ENCODE measurements at places on chromosomes 5 and 9. TPM values are rescaled to one million over a fixed set of nuclear protein-coding genes. Genes with fewer than 3 reads are reported as not detected.

GRCh38 chr9:5708414-5708813, 79.5 kb downstream of the RIC1 start:
- no peak for DNase-seq

GRCh38 chr5:32074401-32074800, 99.7 kb downstream of the GOLPH3 start:
- DNase-seq, result no peak

Gene B4GALT7
- 26.9 TPM for total RNA-seq

Gene TMEM215
- not detected for total RNA-seq

DNA sequence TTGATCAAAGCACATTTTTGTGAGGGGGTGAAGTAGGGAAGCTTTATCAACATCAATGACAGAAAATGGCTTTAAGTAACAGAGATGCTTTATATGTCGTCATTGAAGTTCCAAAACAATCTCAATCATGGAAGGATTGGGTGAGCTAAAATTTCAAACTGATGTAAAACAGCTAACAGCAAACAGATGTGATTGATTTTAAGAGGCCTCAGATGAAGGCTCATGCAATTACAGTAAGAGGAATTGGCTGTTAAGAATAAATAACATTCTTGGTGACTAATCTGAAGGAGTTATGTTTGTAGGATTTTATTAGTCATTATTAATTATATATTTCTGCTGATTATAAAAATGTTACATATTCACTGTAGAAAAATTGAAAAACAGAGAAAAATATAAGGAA, 63.5 kb upstream of the PUM3 start:
- no peak for DNase-seq
